Effector memory CD8-positive, alpha-beta T cell (primary cell): ENCODE measurements at places on chromosomes 3 and 15.
A peak's percentile ranks its signal among the peaks of the same experiment; 100 is the strongest.

- DNase-seq, result peak; percentile 56
These were observed 7.9 kb downstream of the KIF7 start for GRCh38 chr15:89647191-89647851.

DNA sequence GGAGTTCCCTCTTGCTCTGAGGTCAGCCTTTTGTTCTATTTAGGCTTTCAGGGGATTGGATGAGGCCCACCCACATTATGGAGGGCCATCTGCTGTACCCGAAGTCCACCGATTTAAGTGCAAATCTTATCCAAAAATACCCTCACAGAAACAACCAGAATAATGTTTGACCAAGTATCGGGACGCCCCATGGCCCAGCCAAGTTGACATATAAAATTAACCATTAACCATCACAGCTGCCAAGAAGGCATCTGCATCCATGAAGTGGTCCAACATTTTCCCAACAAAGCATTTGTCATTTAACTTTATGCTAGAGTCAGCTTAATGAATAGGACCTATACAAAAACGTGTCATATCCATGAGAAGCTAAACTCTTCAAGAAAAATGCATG is 46.2 kb upstream of the TBC1D23 start:
- DNase-seq, result no peak

DNA sequence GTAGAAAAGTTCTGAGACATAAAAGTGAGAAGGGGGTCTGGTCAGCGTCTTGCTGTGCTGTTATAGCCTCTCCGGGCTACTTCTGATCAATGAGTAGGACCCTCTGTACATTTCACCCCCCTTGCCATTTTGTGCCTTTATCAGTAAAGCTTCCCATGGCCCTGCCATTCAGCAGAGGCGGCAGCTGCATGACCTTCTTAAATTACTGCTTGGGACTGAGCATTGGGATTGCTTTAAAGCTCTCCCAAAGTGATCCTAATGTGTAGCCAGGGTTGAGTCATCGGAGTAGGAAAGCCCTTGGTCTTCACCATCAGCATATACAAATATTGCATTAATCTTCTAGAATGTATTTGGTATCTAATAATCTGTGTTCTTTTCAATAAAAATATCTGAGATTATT is 70.2 kb downstream of the FMN1 start:
- DNase-seq, result no peak

GRCh38 chr3:130516645-130517512 is at the start of gene COL6A6:
Gene COL6A6 (plus strand): TSS chr3:130517177. CDS start chr3:130560365, 43,188 bp downstream.
- DNase-seq, result no peak

GRCh38 chr3:111227216-111227615 is 155.6 kb downstream of the NECTIN3 start:
- DNase-seq, result no peak

DNA sequence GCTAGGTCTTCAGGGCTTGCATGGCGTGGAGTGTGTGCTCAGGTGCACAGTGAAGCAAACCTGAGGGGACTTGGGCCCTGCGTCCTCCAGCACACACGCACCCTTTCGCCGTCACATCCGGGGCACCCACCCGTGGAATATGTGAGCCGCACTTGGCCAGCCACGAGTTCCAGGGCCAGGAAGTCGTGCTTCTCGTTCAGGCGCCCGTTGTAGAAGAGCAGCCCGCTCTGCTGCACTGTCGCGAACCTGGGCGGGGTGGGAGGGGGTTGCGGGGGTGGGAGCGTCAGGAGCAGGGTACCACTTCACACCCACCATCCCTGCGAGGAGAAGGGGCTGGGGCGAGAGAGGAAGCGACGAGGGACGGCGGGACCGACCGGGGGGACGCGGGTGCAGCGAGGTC is 7.1 kb downstream of the CELSR3 start:
- peak; percentile 43 for DNase-seq

GRCh38 chr3:131998027-131998426 is 36.8 kb downstream of the CPNE4 start:
- DNase-seq, result no peak

DNA sequence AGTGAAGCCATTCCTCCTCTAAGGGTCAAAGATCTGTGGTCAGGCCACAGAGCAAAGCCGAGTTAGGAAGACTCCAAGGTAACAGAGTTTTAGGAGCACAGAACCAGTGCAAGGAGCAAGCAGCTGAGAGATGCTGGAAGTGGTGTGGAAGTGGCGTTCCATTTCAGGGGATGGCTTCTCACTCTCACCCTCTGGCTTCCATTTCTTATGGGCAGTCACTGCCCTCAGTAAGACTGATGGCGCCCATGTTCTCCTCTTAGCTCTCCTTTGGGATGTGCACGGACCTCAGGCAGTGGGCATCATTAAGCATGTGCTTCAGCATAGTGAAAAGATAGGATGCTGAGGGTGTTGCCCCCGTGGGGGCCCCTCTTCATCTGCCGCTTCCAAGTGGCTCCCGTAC is 90.3 kb downstream of the ASB7 start:
- DNase-seq, result no peak

- peak; percentile 29 for DNase-seq
These were observed 171.1 kb upstream of the ICE2 start for GRCh38 chr15:60649845-60650548.

GRCh38 chr15:76204109-76204845 is 107.0 kb downstream of the ETFA start:
- DNase-seq, result no peak

DNA sequence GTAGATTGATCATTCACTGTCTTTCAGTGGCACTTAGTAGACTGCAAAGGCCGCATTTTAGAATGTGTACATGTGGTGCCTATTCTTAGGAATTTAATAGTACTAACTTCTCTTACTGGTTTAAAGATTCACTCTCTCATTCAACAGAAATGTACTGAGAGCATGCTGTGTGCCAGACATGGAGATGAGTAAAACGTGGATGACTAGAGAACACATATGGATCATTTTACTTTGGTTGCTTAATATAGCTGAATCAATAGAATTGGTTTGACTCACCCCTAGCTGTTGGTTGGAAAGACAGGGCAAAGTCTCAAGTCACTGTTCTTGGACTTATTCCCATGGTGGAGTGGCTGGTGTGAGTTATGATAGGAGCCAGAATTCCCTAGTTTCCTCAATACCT is 109.1 kb upstream of the TNFAIP8L3 start:
- DNase-seq, result no peak
